ENCODE measurements at places on chromosomes 13 and 19.

DNA sequence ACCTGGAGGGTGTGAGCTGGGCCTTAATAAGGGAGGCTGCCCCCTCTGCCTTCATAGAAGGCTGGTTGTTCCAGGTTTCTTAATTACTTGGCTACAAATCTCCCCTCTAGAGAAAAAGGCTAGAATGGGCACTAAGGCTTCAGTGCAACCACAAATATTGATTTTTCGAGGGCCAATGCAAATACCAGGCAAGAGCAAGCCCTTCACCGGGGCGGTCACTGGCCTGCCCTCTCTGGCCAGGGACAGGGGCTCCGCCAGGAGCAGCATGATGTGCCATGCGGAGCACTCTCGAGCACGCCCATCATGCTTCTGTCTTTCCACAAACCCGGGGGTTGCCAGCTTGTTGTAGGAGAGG is 127.8 kb upstream of the SPACA7 start:
- no peak for DNase-seq

GRCh38 chr13:41548031-41548430 is 90.7 kb downstream of the RGCC start:
- DNase-seq: no peak

GRCh38 chr13:101833671-101834070 is 381.2 kb downstream of the ITGBL1 start:
- no peak for DNase-seq

- no peak for DNase-seq
Measured at GRCh38 chr13:23848646-23849141, 40.5 kb downstream of the MIPEP start.

DNA sequence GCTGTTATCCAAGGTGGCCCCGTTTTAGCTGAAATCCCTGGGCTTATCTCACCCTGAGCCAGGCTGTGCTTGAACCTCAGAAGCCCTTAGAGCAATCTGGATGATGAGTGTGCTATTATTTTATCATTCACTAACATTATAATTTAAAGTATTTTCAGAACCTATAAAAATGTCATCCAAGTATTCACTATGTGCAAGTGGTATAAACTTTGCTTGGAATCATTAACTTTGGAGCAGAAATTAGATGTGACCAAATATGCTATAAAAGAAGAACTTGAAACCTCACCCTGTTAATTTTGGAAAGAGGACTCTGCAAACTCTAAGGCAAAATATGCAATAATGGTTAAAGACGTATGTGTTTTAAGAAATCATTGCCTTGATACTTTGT is 147.5 kb downstream of the USP12 start:
- DNase-seq: no peak

DNA sequence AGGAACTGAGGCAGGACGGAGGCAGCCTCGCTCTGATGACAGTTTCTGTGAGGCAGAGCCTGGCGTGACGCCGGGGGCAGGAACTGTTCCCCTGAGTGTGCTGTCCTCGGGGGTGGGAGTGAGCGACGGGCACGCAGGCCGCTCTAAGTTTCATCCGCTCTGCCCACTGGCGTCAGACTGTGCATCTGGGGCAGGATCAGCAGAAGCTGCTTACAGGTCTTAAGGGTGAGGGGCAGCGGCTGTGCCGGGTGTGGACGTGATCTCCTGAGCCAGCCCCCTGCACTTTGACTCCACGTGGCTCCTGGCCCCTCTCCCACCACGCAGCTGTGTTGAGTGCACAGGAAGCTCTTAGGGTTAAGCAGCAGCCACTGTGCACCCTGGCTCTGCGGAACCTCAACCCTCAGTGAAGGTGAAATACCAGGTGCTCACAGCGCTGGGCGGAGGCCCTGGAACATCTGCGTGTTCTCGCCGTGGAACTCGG is 1.5 kb downstream of the GRK1 start:
- peak; percentile 24 for DNase-seq

Data from activated naive CD8-positive, alpha-beta T cell treated with anti-CD3 and anti-CD28 coated beads, Interleukin-2, amount 10 ng/mL, durations not matched to agents 7 days and 5 days (primary cell).